ENCODE measurements at places on chromosomes 3 and 15. TPM values are rescaled to one million over a fixed set of nuclear protein-coding genes. Genes with fewer than 3 reads are reported as not detected.
A peak's percentile ranks its signal among the peaks of the same experiment; 100 is the strongest.

GRCh38 chr15:61063875-61064320 is 165.2 kb downstream of the RORA start:
- H3K4me1 ChIP-seq: no peaks in the 10 kb centered on the region
- no peak overlapping the region for H3K4me3 ChIP-seq
- H3K27ac ChIP-seq: no peak overlapping the region

DNA sequence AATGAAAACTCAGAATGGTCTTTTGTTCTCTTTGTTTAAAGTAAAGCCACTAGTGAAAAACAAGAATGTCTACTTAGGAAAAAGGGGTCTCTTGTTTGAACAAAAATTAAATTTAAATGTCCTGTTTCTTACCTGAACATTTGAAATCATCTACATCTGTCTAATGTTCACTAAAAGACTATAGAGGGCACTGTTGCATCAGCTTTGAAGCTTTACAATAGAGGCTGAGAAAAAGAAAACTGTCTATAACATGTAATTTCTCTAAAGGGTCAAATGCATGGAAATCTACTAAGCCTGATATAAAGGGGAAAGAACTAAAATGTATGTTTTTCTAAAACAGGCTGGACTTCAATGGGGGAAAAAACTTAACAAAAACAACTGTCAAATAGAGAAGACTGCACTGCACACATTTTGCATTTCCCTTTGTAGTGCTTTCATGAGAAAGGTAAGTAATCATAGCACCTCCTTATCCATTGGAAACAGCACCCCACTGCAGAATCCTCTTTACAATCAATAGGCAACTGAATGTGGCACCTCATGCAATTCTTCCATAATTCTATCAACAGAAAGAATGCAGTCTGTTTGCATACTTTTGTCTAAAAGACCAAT is 26.3 kb downstream of the DPH6 start:
- H3K36me3 ChIP-seq: no peaks in the 10 kb centered on the region
- H3K27me3 ChIP-seq: no peaks in the 10 kb centered on the region
- H3K27ac ChIP-seq: no peak overlapping the region

- no peak overlapping the region for H3K4me3 ChIP-seq
- no peaks in the 10 kb centered on the region for H3K36me3 ChIP-seq
- no peaks in the 10 kb centered on the region for H3K27me3 ChIP-seq
- H3K27ac ChIP-seq: no peak overlapping the region
Measured at GRCh38 chr15:99177679-99178078, 71.7 kb downstream of the TTC23 start.

- H3K27ac ChIP-seq: no peak overlapping the region
- H3K27me3 ChIP-seq: no peaks in the 10 kb centered on the region
- H3K4me3 ChIP-seq: no peak overlapping the region
- no peaks in the 10 kb centered on the region for H3K36me3 ChIP-seq
- H3K4me1 ChIP-seq: no peaks in the 10 kb centered on the region
- DNase-seq: no peak
Measured at GRCh38 chr3:111748132-111748531, 110.9 kb upstream of the PHLDB2 start.

DNA sequence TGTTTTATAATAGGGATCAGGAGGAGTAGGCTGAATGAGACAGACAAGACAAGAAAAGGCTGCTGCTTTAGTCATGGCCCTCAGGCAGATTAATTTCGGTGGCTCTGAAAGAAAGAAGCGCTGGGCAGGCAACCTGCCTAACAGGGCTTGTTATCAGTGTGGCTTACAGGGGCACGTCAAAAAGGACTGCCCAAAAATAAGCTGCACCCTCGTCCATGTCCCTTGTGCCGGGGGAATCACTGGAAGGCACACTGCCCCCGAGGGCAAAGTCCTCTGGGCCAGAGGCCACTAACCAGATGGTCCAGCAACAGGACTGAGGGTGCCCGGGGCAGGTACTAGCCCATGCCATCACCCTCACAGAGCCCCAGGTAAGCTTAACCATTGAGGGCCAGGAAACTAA is 188.5 kb downstream of the IGSF11 start:
- no peaks in the 10 kb centered on the region for H3K4me1 ChIP-seq
- no peaks in the 10 kb centered on the region for H3K36me3 ChIP-seq
- H3K4me3 ChIP-seq: no peak overlapping the region
- no peaks in the 10 kb centered on the region for H3K27me3 ChIP-seq
- DNase-seq: no peak

DNA sequence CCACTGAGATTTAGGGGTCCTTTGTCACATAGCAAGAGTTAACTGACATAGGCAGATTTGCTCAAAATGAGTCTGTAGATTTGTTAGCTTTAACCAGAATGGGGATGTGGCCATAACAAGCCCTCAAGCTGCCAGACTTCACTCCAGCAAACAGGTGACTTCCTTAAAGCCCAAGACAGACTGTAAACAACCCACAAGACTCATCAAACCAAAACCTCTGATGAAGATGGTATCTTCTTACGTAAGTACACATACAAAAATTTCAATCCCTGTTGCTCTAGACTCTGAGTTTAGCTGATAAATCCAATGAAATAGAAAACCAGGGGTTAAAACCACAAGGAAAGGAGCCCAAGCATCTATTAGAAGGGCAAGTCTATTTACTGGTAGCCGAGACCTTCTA is 18.2 kb upstream of the ZBTB20 start:
- no peaks in the 10 kb centered on the region for H3K36me3 ChIP-seq
- no peaks in the 10 kb centered on the region for H3K27me3 ChIP-seq
- DNase-seq: no peak
- H3K4me3 ChIP-seq: no peak overlapping the region
- H3K4me1 ChIP-seq: no peaks in the 10 kb centered on the region

DNA sequence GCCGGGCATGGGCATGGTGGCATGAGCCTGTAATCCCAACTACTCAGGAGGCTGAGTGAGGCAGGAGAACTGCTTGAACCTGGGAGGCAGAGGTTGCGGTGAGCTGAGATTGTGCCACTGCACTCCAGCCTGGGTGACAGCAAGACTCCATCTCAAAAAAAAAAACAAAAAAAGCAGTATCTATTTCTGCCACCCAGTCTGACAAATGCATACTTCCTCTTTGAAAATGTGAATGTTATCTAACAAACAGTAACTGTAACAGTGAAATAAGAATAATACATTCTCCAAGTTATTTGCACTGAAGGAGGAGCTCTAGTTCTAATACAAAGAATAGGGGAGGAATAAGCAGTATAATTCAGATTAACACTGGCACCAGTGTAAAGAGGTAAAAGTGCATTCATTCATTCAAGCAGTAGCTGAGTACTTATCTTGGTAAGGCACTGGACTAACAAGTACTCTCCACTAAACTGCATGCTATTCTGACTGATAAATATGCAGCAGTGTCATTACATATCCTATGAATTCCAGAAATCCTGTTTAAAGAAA is 12.9 kb downstream of the VPS13C start:
- no peak overlapping the region for H3K27ac ChIP-seq
- DNase-seq: no peak
- H3K4me1 ChIP-seq: no peaks in the 10 kb centered on the region
- H3K27me3 ChIP-seq: no peaks in the 10 kb centered on the region

GRCh38 chr15:69656271-69657030 is 203.8 kb downstream of the RPLP1 start:
- no peak overlapping the region for H3K4me3 ChIP-seq
- H3K27ac ChIP-seq: no peak overlapping the region
- no peaks in the 10 kb centered on the region for H3K36me3 ChIP-seq
- no peaks in the 10 kb centered on the region for H3K4me1 ChIP-seq

DNA sequence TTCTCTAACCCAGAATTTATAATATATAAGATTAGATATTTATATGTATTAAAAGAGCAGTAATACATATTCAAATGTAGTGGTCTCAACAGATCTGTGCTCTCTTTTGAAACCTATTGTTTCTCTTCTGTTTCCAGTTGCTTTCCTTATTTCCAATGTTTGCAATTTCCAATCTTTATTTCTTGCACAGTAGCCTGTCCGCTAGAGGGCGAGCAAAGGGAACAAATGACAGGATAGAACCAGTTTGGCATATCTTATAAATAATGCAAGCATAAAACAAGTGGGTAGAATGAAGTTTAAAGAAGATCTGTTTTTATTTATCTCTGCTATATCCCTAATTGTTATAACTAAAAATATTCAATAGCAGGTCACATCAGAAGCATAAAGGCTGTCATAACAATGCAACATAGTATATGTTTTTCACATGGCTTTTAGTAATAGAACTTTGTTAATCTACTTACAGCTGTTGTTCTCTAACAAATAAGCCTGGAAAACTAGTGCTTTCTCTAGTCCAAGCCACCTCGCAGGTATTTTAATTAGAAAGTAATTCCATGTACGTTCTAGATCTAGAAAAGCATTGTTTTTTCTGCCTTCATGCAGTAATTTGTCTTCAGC is 15.1 kb upstream of the TCAIM start:
- peak; percentile 72 for DNase-seq
- H3K4me1 ChIP-seq: no peaks in the 10 kb centered on the region
- H3K36me3 ChIP-seq: no peaks in the 10 kb centered on the region

GRCh38 chr3:63933459-63933858 is 21.3 kb upstream of the SCAANT1 start:
- H3K36me3 ChIP-seq: no peaks in the 10 kb centered on the region
- H3K27me3 ChIP-seq: no peaks in the 10 kb centered on the region
- DNase-seq: no peak
- H3K4me3 ChIP-seq: no peak overlapping the region
- H3K4me1 ChIP-seq: peaks cover 6% of the 10 kb centered on the region

- no peaks in the 10 kb centered on the region for H3K36me3 ChIP-seq
- H3K27ac ChIP-seq: no peak overlapping the region
- H3K4me3 ChIP-seq: no peak overlapping the region
- no peak for DNase-seq
Measured at GRCh38 chr3:191246630-191247029, 47.6 kb downstream of the OSTN start.

DNA sequence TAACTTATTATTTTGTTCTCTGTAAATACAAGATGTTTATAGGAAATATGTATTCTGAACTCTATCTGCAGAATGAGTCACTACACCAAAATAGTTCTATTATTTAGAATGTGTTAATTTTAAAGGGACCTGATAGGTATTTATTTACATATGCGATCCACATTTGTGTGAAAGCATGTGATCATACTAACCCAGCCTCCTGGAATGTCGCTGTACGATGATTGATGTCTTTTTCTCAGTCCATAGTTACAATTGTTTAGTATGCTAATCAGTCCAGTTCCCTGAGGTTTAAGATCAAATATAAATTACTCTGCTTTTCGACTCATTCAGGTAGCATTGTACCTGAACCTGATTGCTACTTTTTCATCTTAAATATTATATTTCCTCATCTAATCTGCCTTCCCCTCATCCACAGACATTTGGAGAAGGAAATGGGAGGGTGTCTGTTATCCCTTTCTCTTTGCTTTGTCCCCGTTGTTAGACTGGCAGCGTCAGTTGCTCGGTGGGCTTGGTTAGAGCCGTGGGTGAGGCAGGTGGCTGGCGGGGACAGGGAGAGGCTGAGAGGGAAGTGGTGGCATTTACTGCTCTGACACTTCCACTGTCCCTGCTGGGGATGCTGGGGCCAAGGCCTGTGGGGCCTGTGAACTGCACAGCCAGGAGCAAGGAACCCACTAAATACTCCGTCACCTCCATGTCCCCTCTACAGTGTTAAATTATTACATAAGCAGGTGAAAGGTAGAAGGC is 27.8 kb upstream of the NR2E3 start:
- no peaks in the 10 kb centered on the region for H3K4me1 ChIP-seq
- H3K27me3 ChIP-seq: no peaks in the 10 kb centered on the region
- no peak for DNase-seq
- H3K36me3 ChIP-seq: no peaks in the 10 kb centered on the region

- no peak overlapping the region for H3K27ac ChIP-seq
- DNase-seq: no peak
Measured at GRCh38 chr3:45657853-45658252, 31.3 kb upstream of the SACM1L start.

DNA sequence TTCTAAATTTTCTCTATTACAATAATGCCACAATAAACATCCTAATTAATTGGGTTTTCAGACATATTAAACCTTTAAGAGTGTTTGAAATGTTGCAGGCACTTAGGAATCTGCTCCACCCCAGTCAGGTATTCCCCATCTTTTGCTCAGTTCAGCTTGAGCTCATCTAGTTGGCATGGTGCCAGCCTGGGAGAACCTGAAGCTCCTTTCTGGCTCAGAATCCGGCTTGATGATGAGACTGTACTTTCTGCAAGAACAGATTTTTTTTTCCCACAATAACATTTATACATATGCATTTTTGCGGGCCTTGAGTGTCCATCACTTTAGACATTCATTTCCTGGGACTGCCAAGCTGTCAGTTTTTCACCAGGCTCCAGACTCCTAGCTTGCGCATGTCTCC is 7.7 kb upstream of the OXSR1 start:
- no peak overlapping the region for H3K4me3 ChIP-seq
- no peaks in the 10 kb centered on the region for H3K36me3 ChIP-seq
- H3K4me1 ChIP-seq: no peaks in the 10 kb centered on the region
- DNase-seq: no peak
- H3K27me3 ChIP-seq: no peaks in the 10 kb centered on the region

- no peaks in the 10 kb centered on the region for H3K36me3 ChIP-seq
- no peaks in the 10 kb centered on the region for H3K4me1 ChIP-seq
- no peak overlapping the region for H3K4me3 ChIP-seq
- H3K27me3 ChIP-seq: no peaks in the 10 kb centered on the region
- no peak overlapping the region for H3K27ac ChIP-seq
Measured at GRCh38 chr3:106719583-106719982, 657.7 kb upstream of the CCDC54 start.

GRCh38 chr15:51353976-51354375 is 12.5 kb downstream of the GLDN start:
- H3K36me3 ChIP-seq: no peaks in the 10 kb centered on the region
- no peaks in the 10 kb centered on the region for H3K4me1 ChIP-seq
- H3K27me3 ChIP-seq: no peaks in the 10 kb centered on the region
- no peak for DNase-seq

DNA sequence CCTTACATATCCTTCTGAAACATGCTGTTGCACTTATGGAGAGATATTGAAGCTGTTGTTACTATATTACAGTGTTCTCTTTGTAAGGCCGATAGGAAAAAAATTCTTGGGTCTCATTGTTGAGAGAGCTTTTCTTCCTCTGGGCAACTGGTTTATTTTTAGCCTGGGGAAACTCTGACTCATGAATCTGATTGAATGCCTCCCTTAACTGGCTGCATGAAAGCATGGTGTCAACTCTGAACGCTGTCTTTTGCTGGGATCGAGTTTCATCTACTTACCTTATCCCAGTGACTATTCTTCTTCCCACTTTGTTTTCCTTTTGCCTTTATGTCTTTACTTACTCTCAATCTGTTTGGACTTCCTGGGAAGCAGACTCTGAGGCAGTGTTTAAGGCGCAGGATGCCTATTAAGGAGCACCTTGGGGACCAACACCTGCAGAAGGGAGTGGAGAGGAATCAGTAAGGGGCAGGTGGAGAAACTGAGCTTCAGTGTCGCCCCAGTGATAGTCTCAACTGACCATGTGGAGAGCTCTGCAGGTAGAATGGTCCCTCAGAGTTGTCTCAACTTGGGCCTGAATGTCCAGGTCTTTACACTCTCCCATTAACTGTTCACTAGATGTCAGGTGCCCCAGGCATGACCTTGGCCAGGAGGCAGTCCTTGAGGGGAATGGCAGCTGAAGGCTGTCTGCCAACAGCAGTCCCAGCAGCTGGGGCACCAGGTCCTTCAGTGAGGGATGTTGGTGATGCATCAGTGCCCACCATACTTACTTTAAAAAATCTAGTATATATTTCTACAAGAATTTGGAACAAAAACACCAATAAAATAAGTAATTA is 88.9 kb upstream of the CCNL1 start:
- H3K27me3 ChIP-seq: no peaks in the 10 kb centered on the region
- DNase-seq: no peak
- H3K4me3 ChIP-seq: no peak overlapping the region
- no peak overlapping the region for H3K27ac ChIP-seq
- H3K4me1 ChIP-seq: no peaks in the 10 kb centered on the region

The LNP1 gene
- 4.4 TPM for total RNA-seq

The MYRIP gene
- total RNA-seq: 31.1 TPM

The CLRN1 gene
- total RNA-seq: not detected

The POLR2H gene
- 102 TPM for total RNA-seq

The SCN10A gene
- total RNA-seq: not detected

The NR2E3 gene
- 0.41 TPM for total RNA-seq

The TMEM212 gene
- not detected for total RNA-seq

The CAND2 gene
- 12.0 TPM for total RNA-seq

The GABRR3 gene
- not detected for total RNA-seq

The ITPKA gene
- not detected for total RNA-seq
